ENCODE measurements at places on chromosomes 11 and 22. TPM values are rescaled to one million over a fixed set of nuclear protein-coding genes. Genes with fewer than 3 reads are reported as not detected.

GRCh38 chr11:12420040-12420439, 42.7 kb downstream of the PARVA start:
- no peak for DNase-seq

GRCh38 chr11:130383344-130384211, 44.8 kb downstream of the ADAMTS8 start:
- peak; percentile 77 for DNase-seq

Gene CNTN5
- not detected for total RNA-seq

Gene PAMR1
- total RNA-seq = 60.7 TPM

Gene ANKK1
- not detected for total RNA-seq

All from osteoblast (primary cell).